ENCODE measurements at places on chromosomes 12 and 14.

GRCh38 chr12:98351784-98352183, 163.6 kb upstream of the TMPO start:
- DNase-seq, result no peak

DNA sequence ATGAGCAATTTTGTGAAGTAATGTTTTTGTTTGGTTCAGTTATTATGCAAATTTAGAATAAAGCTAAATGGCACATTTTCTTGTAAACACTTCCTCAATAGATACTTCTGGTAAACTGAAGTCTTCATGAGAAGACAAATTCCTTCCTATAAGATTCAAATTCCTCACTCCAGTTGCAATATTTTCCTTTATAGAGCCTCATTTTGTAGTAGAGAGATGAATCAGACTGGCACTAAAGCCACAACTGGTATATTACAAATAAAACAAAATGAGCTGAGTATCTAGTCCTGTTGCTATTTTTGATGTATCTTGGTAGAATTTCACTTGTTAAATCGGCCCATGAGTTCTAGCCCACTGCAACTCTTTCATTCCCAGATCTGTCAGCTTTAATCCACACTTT, 5.5 kb downstream of the LGR5 start:
- no peak for DNase-seq

GRCh38 chr12:32252199-32253073, 145.8 kb downstream of the BICD1 start:
- no peak for DNase-seq

GRCh38 chr12:102390068-102390467, 90.3 kb downstream of the IGF1 start:
- no peak for DNase-seq

DNA sequence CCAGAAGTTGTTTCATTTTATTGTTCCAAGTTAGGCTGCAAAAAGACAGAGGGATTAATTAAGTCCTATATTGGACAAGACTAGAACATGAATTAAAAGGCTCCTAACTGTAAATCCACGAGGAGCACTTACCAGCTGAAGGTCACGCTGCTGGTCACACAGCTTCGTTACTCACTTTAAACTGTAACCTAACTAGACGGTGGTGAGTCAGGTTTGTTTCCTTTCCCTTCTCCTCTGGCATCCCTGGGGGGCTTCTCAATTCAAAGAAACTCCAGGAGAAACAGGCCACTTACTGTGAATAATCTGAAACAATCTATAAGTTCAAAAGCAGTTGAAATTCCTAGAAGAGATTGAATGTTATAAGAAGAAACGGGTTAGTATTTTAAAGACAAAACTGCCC, 331.4 kb downstream of the BCAT1 start:
- DNase-seq, result no peak

DNA sequence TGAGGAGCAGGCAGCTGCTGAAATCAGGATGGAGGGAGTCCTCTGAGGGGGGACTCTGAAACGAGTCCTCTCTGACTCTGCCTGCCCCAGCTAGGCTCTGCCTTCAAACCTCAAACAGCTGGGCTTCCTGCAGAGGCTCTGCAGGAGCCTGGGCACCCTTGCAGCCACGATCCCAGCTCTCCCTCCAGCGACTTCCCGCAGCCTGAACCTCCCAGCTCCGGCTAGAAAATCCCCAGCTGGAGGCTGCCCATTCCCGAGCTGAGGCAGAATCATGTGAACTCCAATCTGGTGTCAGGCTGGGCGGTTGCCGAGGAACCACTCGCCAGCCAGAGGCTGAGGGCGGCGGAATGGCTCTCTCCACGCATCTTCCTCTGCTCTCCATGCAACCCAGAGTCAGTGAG, at the start of gene GPR68:
TSS of gene GPR68 (minus strand) at position 204 of the 401 bp plus-strand sequence. CDS start 9,654 bp downstream, outside the sequence.
- DNase-seq, result peak; percentile 39

DNA sequence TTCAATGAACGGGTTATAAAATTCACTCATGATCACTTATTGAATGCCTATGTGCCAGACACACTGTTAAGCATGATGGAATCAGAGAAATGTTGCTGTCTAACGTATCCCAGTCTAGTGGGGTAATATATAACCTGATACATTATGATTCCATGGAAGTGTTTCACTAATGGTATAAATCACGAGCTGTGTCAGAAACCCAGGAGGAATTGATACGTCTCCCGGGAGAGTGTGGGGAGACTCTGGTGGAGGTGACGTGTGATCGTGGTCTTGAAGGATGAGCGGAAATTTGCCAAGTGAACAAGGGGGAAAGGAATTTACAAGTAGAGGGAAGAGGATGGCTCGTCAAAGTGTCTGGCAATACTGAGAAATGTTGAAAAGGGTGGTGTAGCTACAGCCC, 26.5 kb downstream of the MANSC1 start:
- DNase-seq, result no peak

GRCh38 chr12:12240662-12241340, 26.0 kb downstream of the LRP6 start:
- no peak for DNase-seq

GRCh38 chr14:61034416-61035120, 53.5 kb downstream of the SLC38A6 start:
- DNase-seq, result peak; percentile 40

DNA sequence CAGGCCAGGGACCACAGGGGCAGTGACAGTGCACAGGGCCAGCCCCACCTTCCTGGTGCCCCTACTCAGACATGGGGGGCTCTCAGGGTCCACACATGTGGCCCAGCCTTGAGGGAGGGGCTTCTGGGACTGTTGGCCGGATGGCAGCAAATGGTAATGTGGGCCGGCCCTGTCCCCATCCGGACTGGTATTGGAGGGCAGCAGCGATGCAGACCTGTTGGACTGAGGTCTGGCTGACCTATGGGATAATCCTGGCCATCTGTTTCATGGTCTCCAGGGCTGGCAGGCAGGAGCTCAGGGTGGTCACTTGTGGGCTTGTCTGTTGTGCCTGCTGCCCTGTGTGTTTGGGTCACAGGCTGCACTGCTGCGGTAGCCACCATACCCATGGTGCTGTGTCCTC, 387.5 kb downstream of the TMEM121 start:
- no peak for DNase-seq

DNA sequence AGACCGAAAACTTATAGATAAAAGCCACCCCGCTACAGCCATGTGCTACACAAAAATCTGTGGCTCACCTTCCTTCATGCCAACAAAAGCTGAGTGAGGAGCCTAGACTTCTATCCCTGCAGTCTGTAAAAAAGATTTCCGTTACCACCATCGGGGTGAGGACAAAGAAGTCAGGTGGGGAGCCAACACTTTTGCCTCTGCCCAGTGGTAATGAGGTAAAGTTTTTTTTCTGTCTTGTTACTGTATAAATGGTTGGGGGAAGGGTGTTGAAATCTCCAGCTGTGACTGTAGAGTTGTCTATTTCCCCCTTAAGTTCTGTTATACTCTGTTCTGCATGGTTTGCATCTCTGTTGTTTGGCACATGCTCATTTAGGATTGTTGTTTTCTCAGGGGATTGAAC, 707.8 kb downstream of the FLRT2 start:
- no peak for DNase-seq

DNA sequence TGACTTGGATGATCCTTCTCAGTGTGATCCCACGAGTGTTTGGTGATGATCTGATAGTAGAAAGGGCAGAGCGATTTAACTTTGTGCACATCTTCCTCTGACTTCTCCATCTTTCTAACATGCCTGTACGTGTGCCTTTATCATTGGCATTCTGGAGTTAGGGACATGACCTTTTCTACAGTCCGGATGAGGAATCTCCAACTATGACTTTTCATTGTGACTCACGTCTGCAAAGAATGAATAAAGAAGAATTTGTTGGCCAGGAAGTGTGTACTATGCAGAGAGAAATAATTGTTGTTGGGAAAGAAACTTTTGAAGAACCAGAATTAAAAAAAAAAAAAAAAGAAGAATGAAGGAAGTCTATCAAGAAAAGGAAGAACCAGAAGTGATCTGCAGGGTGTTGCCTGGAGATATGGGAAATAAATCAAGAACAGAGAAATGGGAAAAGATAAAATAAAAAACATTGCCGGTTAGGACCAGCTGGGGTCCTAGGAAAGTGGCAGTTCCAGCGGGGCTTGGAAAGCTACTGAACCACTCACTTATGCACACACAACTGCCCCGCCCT, 25.3 kb downstream of the PPFIBP1 start:
- DNase-seq, result no peak

- DNase-seq, result no peak
These were observed 148.1 kb downstream of the LMNTD1 start for GRCh38 chr12:25404955-25405354.

GRCh38 chr12:121918679-121919038, 267 bp downstream of the CFAP251 start:
- no peak for DNase-seq

GRCh38 chr14:101872346-101872745, 92.0 kb upstream of the DYNC1H1 start:
- no peak for DNase-seq

GRCh38 chr12:52440821-52441319, 6.7 kb upstream of the KRT75 start:
- DNase-seq, result no peak

- no peak for DNase-seq
These were observed 49.8 kb upstream of the ANO6 start for GRCh38 chr12:45166056-45166455.

GRCh38 chr12:26699237-26699636, 133.8 kb downstream of the ITPR2 start:
- no peak for DNase-seq

GRCh38 chr14:99889268-99889667, 96.1 kb downstream of the EML1 start:
- DNase-seq, result no peak

DNA sequence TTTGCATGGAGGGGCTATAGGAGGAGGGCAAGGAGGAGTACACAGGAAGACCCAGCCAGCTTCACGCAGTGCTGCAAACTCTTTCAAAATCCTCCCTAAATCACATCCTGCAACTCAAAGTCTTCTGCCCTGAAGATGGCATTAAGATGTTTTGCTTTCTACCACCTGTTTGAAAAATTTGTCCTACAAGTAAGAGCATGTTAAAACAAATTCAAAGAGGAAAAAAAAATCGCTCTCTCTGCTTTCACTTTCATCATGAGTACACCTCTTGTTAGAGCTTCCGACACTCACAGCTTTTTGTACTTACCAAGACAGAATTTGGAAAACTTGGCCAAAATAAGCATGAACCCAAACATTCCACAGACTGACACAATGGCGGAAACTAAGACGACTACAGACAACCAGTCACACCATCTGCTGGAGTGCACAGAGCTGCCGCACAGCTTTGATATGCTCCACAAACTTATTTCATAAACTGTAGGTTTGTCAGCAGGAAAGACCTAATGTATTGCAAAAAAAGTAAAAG, 21.3 kb downstream of the GCH1 start:
- peak; percentile 38 for DNase-seq

DNA sequence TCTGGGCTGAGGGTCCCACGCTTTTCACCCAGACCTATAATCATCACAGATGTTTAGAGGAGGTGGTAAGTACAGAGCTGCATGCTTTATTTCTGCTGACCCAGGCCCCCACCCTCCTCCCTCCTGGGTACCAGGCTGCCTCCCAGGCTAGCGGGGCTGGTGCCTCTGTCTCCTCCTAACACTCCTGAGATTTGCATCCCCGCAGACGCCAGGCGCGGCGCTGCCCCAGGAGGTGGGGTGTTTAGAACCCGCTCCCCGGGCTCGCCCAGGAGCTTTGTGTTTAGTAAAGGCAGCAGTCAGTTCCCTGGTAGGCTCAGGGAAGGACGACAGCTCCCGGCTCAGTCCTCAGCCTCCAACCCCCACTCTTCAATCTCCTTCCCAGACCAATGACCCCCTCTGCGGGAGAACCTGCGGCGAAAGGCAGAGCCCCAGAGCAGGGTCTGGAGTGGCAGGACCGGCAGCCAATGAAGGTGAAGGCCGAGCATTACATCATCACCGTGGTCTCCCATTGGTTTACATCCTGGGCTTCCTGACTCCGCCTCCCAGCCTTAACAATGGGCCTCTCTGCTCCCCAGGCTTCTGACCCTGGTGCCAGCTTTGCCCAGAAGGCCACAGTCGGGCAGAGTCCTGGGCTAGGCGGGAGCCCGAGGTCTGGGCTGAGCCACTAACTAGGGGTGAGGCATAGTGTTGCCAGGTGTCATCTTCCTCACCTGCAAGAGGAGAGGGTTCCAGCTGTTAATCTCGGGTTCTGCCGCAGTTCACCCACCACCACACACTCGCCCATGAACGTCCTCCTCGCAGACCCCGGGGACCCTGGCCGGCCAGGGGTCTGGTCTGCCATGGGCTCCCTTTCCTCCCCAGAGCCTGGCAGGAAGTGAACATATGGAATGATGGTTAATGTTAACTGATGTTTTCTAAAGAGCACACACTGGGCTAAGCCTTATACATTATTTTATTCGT, 57.5 kb downstream of the CALM1 start:
- DNase-seq, result no peak

GRCh38 chr12:70722584-70723343, 85.5 kb upstream of the PTPRB start:
- peak; percentile 7 for DNase-seq

DNA sequence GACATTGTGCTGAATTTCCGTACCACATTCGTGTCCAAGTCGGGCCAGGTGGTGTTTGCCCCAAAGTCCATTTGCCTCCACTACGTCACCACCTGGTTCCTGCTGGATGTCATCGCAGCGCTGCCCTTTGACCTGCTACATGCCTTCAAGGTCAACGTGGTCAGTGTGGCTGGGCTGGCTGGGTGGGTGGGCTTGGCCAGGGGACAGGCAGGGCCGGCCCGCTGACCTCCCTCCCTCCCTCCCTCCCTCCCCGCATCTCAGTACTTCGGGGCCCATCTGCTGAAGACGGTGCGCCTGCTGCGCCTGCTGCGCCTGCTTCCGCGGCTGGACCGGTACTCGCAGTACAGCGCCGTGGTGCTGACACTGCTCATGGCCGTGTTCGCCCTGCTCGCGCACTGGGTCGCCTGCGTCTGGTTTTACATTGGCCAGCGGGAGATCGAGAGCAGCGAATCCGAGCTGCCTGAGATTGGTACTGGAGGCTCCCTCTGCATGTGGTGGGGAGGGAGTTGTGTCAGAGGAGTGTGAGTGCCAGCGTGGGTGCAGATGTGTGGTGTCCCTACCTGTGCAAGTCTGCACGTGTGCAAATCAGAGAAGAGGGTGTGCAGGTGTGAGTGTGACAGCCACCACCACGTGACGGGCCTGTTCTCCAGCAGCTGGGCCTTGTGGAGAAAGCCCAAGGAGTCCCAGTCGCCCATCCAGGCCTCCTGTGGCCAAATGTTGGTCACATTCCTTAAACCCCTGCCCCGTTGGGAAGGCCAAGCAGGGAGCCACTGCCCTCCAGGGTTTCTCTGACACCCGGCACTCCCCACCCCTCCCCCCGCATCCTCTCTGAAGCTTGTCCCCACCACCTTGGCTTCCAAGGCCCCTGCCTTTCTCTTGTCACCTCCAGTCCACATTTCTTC, 5.3 kb downstream of the KCNH3 start:
- DNase-seq, result no peak

- DNase-seq, result no peak
These were observed 74.9 kb upstream of the ATP2B1 start for GRCh38 chr12:89783359-89784060.

GRCh38 chr12:54216797-54217661, 28.2 kb upstream of the SMUG1 start:
- DNase-seq, result peak; percentile 84

GRCh38 chr14:104392396-104393198, 187.0 kb upstream of the C14orf180 start:
- no peak for DNase-seq

Data from activated naive CD4-positive, alpha-beta T cell treated with anti-CD3 and anti-CD28 coated beads for 36 hours (primary cell).